ENCODE measurements at places on chromosomes 3 and 15. TPM values are rescaled to one million over a fixed set of nuclear protein-coding genes. Genes with fewer than 3 reads are reported as not detected.
A peak's percentile ranks its signal among the peaks of the same experiment; 100 is the strongest.

Gene FOXB1
- not detected for total RNA-seq

Gene PCOLCE2
- 3.2 TPM for total RNA-seq

Gene LRRIQ4
- total RNA-seq: not detected

Gene SEMA5B
- not detected for total RNA-seq

DNA sequence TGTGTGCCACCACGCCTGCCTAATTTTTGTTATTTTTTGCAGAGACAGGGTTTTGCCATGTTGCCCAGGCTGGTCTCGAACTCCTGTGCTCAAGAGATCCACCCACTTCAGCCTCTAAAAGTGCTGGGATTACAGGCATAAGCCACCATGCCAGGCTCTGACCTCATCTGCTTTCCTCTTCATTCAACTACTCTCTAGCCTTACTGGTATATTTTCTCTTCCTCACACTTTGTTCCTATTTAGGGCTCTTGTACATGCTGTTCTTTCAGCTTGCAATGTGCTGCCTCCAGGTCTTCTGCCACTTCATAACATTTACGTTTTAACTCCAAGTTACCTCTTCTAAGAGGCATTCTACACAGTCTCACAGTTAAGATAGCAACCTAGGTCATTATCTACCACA lies 34.9 kb downstream of the PIK3CB start:
- no peak for DNase-seq

DNA sequence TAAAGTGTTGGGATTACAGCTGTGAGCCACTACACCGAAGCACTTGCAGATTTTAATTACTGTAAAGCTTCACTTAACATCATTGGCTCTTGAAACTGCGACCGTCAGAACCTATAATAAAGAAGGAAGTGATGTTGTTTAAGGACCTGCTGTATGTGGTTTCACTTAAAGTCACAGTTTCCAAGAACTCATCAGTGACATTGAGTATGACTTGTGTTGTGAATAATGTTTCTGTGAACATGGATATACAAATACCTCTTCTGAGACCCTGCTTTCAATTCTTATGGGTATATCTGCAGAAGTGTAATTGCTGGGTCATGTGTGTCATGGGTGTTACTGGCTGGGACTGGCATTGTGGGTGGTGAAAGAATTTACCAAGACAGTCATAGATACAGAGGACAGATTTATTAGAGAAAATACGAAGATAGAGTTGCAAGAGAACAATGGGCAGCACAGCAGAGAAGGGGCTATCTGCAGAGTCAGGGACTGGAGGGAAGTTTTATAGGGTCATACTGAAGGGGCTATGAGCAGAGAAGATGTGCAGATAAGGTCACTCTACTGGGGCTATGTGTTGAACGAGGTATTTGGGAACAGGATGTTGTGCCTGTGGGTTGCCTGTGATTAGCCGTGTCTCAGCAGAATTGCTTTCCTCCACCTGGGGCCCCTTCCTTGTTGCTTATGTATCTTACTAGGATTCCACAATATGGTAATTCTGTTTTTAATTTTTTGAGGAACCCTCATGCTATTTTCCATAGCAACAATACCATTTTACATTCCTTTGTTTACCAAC lies 4.5 kb downstream of the NDUFB5 start:
- DNase-seq: no peak

DNA sequence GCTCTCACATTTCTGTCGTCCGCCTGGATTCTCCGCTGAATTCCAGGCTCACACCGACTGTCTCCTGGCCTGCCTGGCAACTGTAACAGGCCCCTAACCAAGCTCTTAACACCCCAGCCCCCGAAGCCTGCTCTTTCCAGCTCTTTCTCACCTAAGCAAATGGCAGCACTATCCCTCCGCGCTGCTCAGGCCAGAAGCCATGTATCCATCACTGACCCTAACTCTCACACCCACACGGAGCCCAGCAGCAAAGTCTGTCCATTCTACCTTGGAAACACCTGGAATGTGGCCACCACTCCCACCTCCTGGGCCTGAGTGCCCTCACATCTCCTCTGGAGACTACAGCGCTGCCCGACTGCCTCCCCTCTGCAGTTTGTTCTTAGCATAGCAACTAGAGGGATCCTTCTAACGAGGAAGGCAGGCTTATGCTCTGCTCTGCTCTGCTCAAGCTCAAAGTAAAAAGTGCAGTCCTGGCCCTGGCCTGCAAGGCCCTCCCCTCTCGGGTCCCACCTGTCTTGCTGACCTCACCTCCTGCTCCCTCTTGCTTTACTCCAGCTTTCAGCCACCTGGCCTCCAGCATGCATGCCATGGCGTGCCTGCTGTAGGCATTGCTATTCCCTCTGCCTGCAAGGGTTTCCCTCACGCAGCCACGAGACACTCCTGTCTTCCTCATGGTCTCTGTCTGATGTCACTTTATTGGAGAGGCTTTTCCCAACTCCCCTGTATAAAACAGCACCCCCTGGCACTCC lies 27.2 kb downstream of the FEM1B start:
- no peak for DNase-seq

GRCh38 chr3:46276497-46277099 lies 34.3 kb downstream of the CCR3 start:
- DNase-seq: peak; percentile 69

DNA sequence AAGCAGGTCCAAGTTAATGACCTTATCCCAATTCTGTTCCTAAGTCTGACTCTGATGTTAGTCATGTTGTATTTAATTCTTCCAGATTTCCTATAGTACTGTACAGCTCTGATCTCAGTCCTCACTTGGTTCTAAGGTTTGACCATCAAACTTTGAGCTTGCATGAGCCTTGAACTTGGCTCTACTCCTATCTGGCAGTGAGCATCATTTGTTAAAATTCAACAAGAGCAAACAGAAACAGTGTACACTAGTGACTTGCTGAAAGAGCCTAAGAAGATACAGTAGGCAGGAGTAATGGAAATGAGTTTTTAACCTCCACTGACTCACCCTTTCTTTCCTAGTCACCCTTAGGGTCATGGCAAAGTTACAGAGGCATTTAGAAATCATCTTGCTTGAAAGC lies 451.1 kb upstream of the TPRG1 start:
- peak; percentile 28 for DNase-seq

DNA sequence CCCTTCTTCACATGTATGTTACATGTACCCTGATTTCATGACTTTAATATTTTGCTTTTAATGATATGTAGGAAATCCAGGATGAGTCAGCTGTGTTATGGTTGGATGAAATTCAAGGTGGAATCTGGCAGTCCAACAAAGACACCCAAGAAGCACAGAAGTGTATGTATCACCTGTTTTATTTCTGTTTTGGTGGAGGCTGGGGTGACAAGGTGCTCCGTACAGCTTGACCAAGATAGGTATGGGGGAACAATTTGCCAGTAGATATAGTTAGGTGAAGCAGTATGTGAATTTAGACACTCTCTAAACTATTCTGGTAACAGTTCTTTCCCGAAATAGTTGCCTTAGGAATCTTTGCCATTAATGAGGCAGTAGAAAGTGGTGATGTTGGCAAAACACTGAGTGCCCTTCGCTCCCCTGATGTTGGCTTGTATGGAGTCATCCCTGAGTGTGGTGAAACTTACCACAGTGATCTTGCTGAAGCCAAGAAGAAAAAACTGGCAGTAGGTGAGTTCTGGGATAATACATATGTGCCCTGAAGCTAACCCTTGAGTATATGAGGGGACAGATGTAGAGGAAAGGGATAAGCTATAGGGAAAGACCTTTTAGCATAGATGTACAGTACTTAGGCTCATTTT lies 63.7 kb upstream of the CRTC3 start:
- DNase-seq: peak; percentile 65

DNA sequence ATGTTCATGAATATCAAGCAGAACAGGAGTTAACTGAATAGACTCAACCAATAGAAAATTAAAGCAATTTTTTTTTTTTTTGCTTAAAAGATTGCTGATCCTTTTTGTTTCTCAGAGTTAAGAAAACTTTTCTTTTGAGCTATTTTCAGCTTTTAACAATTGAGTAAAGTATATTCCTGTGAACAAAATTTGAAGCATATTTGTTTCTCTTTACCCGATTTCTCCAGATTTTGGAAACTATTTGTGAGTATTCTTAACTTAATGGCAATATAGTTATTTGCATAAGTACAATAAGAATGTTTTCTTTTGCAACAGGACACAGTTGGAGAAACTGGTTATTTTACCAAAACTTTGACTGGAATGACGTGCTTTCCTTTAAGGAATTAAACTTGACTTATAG lies 53.4 kb upstream of the C15orf39 start:
- no peak for DNase-seq

DNA sequence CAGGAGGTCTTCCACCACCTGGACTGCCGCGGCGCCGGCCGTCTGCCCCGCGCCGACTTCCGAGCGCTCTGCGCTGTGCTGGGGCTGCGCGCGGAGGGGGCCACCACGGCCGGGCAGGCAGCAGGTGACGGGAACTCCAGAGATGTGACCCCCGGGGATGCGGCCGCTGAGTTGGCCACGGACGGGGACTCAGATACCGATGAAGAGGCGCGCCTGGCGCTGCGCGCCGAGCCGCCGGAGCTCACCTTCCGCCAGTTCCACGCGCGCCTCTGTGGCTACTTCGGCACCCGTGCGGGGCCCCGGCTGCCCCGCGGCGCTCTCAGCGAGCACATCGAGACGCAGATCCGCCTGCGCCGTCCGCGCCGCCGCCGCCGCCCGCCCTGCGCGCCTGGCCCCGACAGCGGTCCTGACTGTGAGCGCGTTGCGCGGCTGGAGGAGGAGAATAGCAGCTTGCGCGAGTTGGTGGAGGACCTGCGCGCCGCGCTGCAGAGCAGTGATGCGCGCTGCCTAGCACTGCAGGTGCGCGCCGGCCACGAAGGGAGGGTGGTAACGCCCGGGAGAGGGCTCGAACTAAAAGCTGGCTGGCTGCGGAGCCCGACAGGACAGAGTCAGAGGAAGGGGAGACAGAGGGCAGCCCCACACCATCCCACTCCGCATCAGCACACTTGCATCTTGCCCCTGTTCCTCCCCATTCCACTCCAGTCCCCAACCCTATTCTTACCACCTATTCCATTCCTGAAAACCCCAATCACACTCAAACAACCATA lies 885 bp downstream of the EFCC1 start:
- DNase-seq: no peak

GRCh38 chr3:135449046-135449445 lies 516.5 kb upstream of the PPP2R3A start:
- no peak for DNase-seq

GRCh38 chr15:29470794-29471193 lies 201.2 kb upstream of the NSMCE3 start:
- peak; percentile 48 for DNase-seq

DNA sequence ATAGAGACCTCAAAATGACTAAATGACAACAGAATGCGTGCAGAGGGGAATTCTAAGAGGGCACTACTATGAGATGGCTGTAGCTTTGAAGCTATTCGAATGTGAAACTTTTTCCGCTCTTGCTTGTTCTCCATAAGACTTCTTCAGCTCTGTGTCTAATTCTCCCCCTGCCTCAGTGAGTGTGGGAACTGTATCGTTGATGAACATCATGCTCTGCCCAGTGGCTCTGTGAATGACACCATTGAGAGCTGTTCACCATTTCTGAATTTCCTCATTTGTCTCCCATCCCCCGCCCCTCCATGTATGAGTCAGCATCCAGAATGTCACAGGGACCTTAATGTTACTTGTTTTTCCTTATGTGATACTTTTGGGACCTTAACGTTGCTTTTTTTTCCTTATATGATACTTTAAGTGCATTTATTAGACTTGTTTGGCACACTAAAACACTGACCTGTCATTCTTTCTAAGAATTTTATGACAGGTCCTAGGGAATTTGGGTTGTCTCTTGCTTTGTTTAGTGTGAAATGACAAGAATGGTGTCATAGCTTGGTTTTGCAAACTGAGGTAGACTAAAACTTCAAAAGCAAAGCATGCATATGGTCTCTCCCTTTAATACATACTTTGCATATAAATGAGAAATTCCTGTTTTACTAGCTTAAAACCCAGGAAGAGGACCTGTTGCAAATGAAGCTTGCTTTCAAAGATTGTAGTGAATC lies 99.6 kb downstream of the FNDC3B start:
- DNase-seq: peak; percentile 68

DNA sequence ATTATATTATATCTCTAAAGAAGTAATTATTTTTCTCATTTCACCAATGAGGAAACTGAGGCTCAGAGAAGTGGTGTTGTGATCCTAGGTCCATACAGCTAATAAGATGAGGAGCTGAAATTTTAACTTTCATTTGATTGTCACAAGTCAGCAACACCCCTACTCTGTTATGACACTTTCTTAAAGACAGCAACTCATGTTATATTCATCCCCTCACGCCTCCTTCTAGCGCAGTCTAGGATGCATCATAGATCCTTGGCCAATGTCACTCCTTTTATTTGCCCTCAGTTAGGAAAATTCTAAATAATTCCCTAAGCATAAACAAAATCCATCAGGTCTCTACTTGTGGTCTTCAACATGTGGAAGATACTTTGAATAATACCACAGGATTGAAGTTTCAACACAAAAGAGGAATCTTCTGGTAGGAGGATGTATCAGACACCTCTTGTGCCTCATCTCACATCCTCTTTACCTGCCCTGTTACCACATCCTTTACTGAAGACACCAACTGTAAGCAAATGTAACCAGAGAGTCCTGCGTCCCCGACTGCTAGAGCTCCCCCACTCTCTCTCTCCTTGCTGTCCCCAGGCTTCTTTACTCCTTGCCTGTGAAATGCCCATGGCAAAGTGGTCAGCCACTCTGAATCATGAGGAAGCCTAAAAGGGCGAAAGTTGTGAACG lies 53.7 kb downstream of the TRIM42 start:
- DNase-seq: no peak

DNA sequence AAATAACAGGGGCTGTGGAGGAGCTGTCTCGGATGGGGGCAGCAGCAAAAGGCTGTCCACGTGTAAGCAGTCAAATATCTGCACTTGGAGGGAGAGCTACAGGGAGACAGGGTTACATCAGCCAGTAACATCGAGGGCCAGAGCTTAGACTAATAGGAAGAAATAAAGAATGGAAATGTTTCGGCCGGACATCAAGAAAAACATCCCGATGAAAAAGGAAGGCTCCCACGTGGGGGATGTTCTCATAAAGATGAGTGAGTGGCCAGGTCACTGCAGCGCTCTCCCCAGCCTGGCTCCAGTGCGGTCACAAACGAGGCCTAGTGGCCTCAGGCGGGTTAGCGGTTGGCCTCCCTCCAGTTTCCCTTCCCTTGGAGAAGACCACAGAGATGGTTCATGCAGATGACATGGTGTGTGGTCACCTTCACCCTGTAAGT lies 56.1 kb upstream of the WNT5A start:
- no peak for DNase-seq

DNA sequence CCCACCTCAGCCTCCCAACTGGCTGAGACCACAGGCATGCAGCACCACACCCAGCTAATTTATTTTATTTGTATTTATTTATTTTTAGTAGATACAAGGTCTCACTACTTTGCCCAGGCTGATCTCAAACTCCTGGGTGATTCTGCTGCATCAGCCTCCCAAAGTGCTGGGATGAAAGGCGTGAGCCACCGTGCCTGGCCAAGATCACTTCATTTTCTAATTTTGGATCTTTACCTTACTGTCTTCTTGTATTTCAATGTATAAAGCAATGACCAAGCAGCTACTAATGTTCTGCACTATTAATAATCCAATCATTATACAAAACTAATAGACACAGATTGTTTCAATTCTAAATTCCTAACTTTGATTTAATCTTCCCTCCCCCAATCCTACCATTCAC lies 56.2 kb downstream of the LRRFIP2 start:
- no peak for DNase-seq
